ENCODE measurements at places on chromosomes 2 and 18.

- H3K27me3 ChIP-seq: no peaks in the 10 kb centered on the region
- DNase-seq: no peak
- peaks cover 7% of the 10 kb centered on the region for H3K4me1 ChIP-seq
- H3K36me3 ChIP-seq: 0 out of 2 replicates have a peak, but pooled peaks cover 3% of the 10 kb centered on the region
- no peak overlapping the region for H3K27ac ChIP-seq
Measured at GRCh38 chr2:31956312-31956711, 54.5 kb downstream of the MEMO1 start.

GRCh38 chr2:215314896-215315295 is 3.0 kb downstream of the ATIC start:
- no peak overlapping the region for H3K4me3 ChIP-seq
- peaks cover 43% of the 10 kb centered on the region for H3K36me3 ChIP-seq
- peaks cover 49% of the 10 kb centered on the region for H3K4me1 ChIP-seq
- no peak overlapping the region for H3K27ac ChIP-seq
- peak; percentile 69 for DNase-seq
- H3K27me3 ChIP-seq: no peaks in the 10 kb centered on the region

GRCh38 chr18:49733896-49734585 is 79.3 kb downstream of the ACAA2 start:
- H3K36me3 ChIP-seq: no peaks in the 10 kb centered on the region
- H3K27ac ChIP-seq: no peak overlapping the region
- no peaks in the 10 kb centered on the region for H3K27me3 ChIP-seq
- H3K4me1 ChIP-seq: no peaks in the 10 kb centered on the region
- H3K4me3 ChIP-seq: no peak overlapping the region

GRCh38 chr2:119246884-119247843 is 23.5 kb downstream of the STEAP3 start:
- H3K36me3 ChIP-seq: 0 out of 2 replicates have a peak, but pooled peaks cover 5% of the 10 kb centered on the region
- peaks cover 10% of the 10 kb centered on the region for H3K4me1 ChIP-seq
- H3K27me3 ChIP-seq: no peaks in the 10 kb centered on the region
- H3K4me3 ChIP-seq: no peak overlapping the region
- DNase-seq: no peak
- no peak overlapping the region for H3K27ac ChIP-seq

GRCh38 chr2:151071382-151071781 is 190.3 kb downstream of the RBM43 start:
- H3K4me3 ChIP-seq: no peak overlapping the region
- peaks cover 18% of the 10 kb centered on the region for H3K4me1 ChIP-seq
- DNase-seq: peak; percentile 45
- H3K27me3 ChIP-seq: no peaks in the 10 kb centered on the region

GRCh38 chr2:239570216-239570925 is 169.6 kb upstream of the HDAC4 start:
- no peak for DNase-seq

DNA sequence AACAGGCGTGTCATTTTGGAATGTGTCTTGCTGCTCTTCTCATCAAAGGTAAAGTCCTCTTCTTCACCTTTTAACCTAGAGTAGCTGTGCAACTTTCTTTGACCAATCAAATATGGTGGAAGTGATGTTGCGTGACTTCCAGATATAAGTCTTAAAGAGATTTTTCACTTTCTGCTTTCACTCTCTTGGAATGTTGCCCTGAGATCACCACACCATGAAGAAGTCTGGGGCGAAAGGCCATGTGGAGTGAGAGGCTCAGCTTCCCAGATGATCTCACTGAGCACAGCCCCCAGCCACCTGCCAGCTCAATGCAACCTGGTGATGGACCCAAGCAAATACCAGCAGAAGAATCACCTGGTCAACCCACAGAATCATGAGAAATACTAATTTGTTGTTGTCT is 7.1 kb upstream of the GALNT3 start:
- no peak overlapping the region for H3K4me3 ChIP-seq
- peaks cover 29% of the 10 kb centered on the region for H3K4me1 ChIP-seq
- H3K27me3 ChIP-seq: no peaks in the 10 kb centered on the region
- no peak for DNase-seq

DNA sequence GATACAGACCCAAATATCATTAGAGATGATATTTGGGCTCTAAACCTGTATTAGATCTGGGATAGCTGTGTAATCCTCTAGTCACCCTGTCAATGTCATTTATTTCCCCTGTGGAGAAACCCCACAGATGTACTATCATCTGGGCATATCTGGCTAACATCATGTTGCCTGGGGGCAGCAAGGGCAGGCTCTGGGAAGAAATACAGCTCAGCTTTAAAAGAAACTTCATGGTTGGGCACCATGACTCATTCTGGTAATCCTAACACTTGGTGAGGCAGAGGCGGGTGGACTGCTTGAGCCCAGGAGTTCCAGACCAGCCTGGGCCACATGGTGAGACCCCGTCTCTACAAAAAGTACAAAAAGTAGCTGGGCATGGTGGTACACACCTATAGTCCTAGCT is 282.5 kb downstream of the SLC8A1 start:
- H3K4me3 ChIP-seq: no peak overlapping the region
- H3K27me3 ChIP-seq: no peaks in the 10 kb centered on the region
- H3K36me3 ChIP-seq: no peaks in the 10 kb centered on the region
- H3K4me1 ChIP-seq: no peaks in the 10 kb centered on the region

DNA sequence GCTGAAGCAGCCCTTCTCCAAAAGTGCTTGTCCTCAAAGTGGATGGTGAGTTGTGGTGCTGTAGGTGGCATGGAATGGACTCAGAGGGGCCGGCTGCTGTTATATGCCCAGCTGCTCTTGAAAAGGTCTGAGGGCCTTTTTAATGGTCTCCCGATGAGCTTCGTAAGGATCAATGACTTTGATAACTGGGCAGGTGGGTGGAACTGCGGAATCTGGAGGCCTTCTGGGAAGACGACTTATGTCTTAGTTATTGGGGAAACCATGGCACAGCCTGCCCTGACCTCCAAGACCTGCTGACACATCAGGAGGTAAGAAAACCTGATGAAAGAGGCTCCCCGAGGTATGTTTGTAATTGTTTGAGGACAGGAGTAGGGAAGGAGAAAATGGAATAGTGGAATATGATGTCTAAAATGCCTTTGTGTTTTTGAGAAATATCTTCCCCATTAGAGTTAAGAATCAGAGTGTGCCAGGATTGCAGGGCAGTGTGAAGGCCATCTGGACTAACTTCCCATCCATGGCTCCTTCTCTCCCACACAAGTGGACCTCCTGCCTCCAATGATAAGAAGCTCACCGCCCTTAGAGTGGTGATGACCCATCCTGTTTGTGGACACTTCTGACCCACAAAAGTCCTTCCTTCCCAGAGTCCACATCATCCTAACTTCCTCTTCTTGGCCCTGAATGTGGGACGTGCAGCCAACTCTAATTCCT is 236.1 kb downstream of the FHOD3 start:
- H3K4me3 ChIP-seq: no peak overlapping the region
- H3K27me3 ChIP-seq: no peaks in the 10 kb centered on the region
- H3K36me3 ChIP-seq: no peaks in the 10 kb centered on the region
- no peak for DNase-seq

DNA sequence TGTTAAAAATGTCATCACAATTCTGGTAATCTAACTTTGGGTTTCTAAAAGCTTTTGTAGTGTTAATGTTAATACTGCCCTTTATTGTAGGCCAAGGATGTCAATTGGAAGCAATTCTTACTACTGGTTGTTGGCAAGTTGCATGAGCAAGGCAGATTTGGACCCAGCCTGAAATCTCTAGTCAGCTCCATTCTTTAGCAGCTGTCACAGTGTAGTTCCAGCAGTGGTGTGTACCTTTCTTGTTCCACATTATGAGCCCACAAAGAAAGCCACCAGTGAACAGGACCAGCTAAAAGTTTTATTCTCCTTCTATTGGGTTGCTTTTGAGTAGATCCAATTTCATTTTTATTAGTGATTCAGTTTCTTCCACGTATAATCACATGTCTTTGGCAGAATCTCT is 133.8 kb downstream of the CAMKMT start:
- H3K27me3 ChIP-seq: no peaks in the 10 kb centered on the region
- no peaks in the 10 kb centered on the region for H3K36me3 ChIP-seq
- H3K27ac ChIP-seq: no peak overlapping the region
- H3K4me3 ChIP-seq: no peak overlapping the region

DNA sequence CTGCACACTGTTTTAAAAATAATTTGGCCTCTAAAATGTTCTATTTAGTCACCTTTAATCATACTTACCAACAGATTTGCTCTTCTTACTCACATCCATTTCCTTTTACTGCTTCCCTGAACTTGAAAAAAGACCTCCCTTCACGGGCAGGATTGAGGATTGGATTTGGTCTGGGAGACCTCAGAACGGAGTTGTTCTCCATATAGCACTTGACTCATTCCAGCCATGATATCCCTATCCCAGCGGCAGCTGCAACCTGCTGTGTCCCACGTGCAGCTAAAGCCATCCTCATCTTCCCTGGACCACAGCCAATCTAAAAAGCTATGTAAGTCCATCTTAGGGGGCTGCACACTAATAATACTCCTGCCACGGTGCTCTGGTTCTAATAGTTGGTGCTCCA is 97.0 kb upstream of the PTPRM start:
- DNase-seq: peak; percentile 8
- H3K27ac ChIP-seq: no peak overlapping the region
- no peaks in the 10 kb centered on the region for H3K36me3 ChIP-seq
- H3K4me3 ChIP-seq: no peak overlapping the region

GRCh38 chr2:141741652-141742051 is 389.2 kb downstream of the LRP1B start:
- H3K36me3 ChIP-seq: no peaks in the 10 kb centered on the region
- H3K27ac ChIP-seq: no peak overlapping the region
- DNase-seq: no peak
- H3K27me3 ChIP-seq: no peaks in the 10 kb centered on the region
- no peak overlapping the region for H3K4me3 ChIP-seq
- H3K4me1 ChIP-seq: no peaks in the 10 kb centered on the region

GRCh38 chr18:45328811-45329210 is 286.5 kb upstream of the SLC14A2 start:
- no peaks in the 10 kb centered on the region for H3K36me3 ChIP-seq
- no peak overlapping the region for H3K27ac ChIP-seq
- H3K4me3 ChIP-seq: no peak overlapping the region

- H3K27me3 ChIP-seq: peaks cover 55% of the 10 kb centered on the region
- H3K36me3 ChIP-seq: no peaks in the 10 kb centered on the region
- H3K4me3 ChIP-seq: no peak overlapping the region
- no peaks in the 10 kb centered on the region for H3K4me1 ChIP-seq
- no peak overlapping the region for H3K27ac ChIP-seq
Measured at GRCh38 chr18:77785415-77785975, 535.8 kb downstream of the GALR1 start.

DNA sequence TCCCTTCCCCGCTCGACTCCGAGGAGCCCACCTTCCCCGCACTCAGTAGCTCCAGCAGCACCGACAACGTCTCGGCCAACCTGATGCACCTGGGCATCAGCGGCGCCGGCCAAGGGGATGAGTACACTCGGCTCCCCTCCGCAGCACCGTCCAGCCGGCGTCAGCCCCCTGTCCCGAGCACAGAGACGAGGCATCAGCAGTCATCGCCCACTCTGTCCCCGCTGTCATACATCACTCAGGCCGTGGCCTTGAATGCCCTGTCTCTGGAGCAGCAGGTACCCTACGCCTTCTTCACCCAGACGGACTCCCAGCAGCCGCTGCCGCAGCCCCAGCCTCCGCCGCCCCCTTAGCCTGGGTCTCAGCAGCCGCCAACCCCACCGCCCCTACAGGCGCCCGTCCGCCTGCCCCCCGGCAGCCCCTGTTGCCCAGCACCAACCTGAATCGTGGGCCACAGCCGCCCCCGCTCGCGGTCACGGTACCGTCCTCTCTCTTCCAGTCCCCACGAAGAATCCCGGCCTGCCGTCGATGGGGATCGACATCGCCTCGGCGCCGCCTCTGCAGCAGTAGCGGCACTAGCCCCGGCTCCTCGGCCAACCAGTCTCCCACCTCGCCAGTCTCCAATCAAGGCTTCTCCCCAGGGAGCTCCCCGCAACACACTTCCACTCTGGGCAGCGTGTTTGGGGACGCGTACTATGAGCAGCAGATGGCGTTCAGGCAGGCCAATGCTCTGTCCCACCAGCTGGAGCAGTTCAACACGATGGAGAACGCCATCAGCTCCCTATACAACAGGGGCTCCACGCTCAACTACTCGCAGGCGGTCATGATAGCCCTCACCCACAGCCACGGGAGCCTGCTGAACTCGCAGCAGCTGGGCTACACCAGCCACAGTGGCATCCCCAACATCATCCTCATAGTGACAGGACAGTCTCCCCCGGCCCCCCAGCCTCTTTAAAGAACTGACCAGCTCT is 1195.9 kb upstream of the CHAC2 start:
- H3K27ac ChIP-seq: no peak overlapping the region
- H3K4me3 ChIP-seq: no peak overlapping the region
- DNase-seq: no peak
- H3K4me1 ChIP-seq: no peaks in the 10 kb centered on the region
- H3K36me3 ChIP-seq: no peaks in the 10 kb centered on the region
